SJSA1 (cell line): ENCODE measurements at places on chromosomes 13 and 19. TPM values are rescaled to one million over a fixed set of nuclear protein-coding genes. Genes with fewer than 3 reads are reported as not detected.

- peak overlapping the region; percentile 84 for H3K27ac ChIP-seq
- no peaks in the 10 kb centered on the region for H3K27me3 ChIP-seq
- H3K4me3 ChIP-seq = peak overlapping the region; percentile 81
- DNase-seq = no peak
- peaks cover 14% of the 10 kb centered on the region for H3K4me1 ChIP-seq
These were observed 603 bp downstream of the GPALPP1 start for GRCh38 chr13:44989941-44990340.

GRCh38 chr13:109834973-109835720 is 48.8 kb upstream of the IRS2 start:
- no peaks in the 10 kb centered on the region for H3K36me3 ChIP-seq
- H3K4me1 ChIP-seq = peaks cover 1% of the 10 kb centered on the region
- no peak overlapping the region for H3K27ac ChIP-seq
- H3K4me3 ChIP-seq = no peak overlapping the region

DNA sequence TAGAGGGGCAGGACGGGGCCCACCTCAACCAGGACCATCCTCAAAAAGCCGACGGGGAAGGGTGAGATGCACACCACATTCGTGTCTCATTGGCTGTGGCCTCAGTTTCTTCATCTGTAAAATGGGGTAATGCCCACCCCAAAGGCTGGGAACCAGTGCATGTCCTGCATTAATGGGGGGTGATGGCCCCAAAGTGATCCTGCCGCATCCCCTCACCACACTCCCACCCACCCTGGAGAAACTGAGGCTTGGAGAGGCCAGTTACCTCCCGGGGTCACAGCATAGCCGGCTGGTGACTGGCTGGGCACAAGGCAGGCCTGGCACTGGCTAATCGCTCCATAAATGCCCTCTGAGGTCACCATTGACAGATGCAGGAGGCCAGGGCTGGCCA is 640 bp upstream of the MIDN start:
- no peaks in the 10 kb centered on the region for H3K27me3 ChIP-seq
- H3K4me1 ChIP-seq = peaks cover 47% of the 10 kb centered on the region
- peaks cover 51% of the 10 kb centered on the region for H3K36me3 ChIP-seq
- DNase-seq = no peak

- peak overlapping the region; percentile 78 for H3K4me3 ChIP-seq
- 0 out of 2 replicates have a peak overlapping the region, but pooled peaks have one; percentile 15 for H3K27ac ChIP-seq
- H3K36me3 ChIP-seq = peaks cover 9% of the 10 kb centered on the region; the same call in 1 of the 2 replicates
These were observed 435 bp upstream of the OBI1 start for GRCh38 chr13:78659450-78659730.

GRCh38 chr13:33745370-33746324 is 72.3 kb upstream of the RFC3 start:
- no peak for DNase-seq
- no peak overlapping the region for H3K4me3 ChIP-seq
- H3K27ac ChIP-seq = no peak overlapping the region
- peaks cover 5% of the 10 kb centered on the region for H3K4me1 ChIP-seq
- no peaks in the 10 kb centered on the region for H3K36me3 ChIP-seq

GRCh38 chr13:98976338-98976737 is 1.5 kb downstream of the DOCK9 start:
- no peaks in the 10 kb centered on the region for H3K36me3 ChIP-seq
- no peak overlapping the region for H3K4me3 ChIP-seq
- H3K27ac ChIP-seq = 0 out of 2 replicates have a peak overlapping the region, but pooled peaks have one; percentile 0
- peak; percentile 62 for DNase-seq

- peaks cover 95% of the 10 kb centered on the region for H3K36me3 ChIP-seq
- H3K27me3 ChIP-seq = no peaks in the 10 kb centered on the region
- no peak overlapping the region for H3K4me3 ChIP-seq
- no peak overlapping the region for H3K27ac ChIP-seq
- DNase-seq = no peak
These were observed 18.8 kb upstream of the SPC24 start for GRCh38 chr19:11174336-11174735.

- H3K4me3 ChIP-seq = no peak overlapping the region
- H3K36me3 ChIP-seq = no peaks in the 10 kb centered on the region
- H3K27me3 ChIP-seq = no peaks in the 10 kb centered on the region
- H3K27ac ChIP-seq = no peak overlapping the region
- DNase-seq = no peak
These were observed 90.2 kb downstream of the ATP11A start for GRCh38 chr13:112779856-112780604.

DNA sequence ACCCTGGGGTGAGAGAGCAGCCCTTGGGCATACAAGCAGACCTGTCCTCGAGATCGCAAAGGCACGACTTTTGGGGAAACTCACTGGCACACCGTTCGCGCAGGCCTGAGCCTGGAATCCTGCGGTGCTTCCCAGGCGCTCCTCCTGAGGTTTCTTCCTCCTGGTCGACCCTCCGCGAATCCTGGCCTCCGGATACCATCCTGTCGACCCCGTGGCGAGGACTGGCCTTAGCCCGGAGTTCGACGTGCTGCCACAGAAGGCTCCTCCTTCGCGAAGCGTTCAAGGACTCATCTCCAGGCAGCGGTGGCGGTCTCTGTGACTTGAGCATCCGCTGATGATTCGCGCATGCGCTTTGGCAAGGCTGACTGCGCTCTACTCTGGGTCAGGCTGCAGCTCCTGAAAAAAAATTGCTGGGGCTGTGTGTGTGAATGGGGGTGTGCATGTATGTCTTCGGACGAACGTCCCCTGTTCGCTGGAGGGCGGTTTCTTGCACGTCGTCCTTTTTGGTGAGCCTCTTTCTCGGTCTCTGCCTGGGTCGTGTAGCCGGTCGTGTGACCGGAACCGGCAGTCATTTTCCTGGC is 64.4 kb upstream of the ZNF527 start:
- H3K27ac ChIP-seq = no peak overlapping the region
- no peaks in the 10 kb centered on the region for H3K27me3 ChIP-seq
- no peak overlapping the region for H3K4me3 ChIP-seq

GRCh38 chr19:18833849-18834643 is 2.3 kb downstream of the UPF1 start:
- H3K4me3 ChIP-seq = peak overlapping the region; percentile 97
- DNase-seq = no peak
- H3K27ac ChIP-seq = no peak overlapping the region
- peaks cover 68% of the 10 kb centered on the region for H3K36me3 ChIP-seq

GRCh38 chr19:30558793-30559192 is 186.6 kb downstream of the ZNF536 start:
- H3K27me3 ChIP-seq = no peaks in the 10 kb centered on the region
- DNase-seq = no peak
- no peak overlapping the region for H3K4me3 ChIP-seq
- no peaks in the 10 kb centered on the region for H3K36me3 ChIP-seq
- peaks cover 21% of the 10 kb centered on the region for H3K4me1 ChIP-seq

The ZNF681 gene
- total RNA-seq = 0.13 and 0.95 TPM in 2 replicates

The CAPS gene
- total RNA-seq = 0.78 and 1.4 TPM in 2 replicates

The DAPK3 gene
- total RNA-seq = 151 and 202 TPM in 2 replicates

The LILRB1 gene
- not detected in 2 replicates for total RNA-seq

The TLE2 gene
- total RNA-seq = 19.2 and 19.9 TPM in 2 replicates

The SERPINE3 gene
- total RNA-seq = not detected in 2 replicates

The OR7E24 gene
- not detected in 2 replicates for total RNA-seq

The PET100 gene
- total RNA-seq = 32.5 and 68.2 TPM in 2 replicates

The TSHZ3 gene
- 4.2 and 8.3 TPM in 2 replicates for total RNA-seq

The SIGLEC5 gene
- not detected in 2 replicates for total RNA-seq

The PPP2R1A gene
- total RNA-seq = 245 and 250 TPM in 2 replicates
